HFF-Myc (cell line): ENCODE measurements at places on chromosomes 11 and 22.

DNA sequence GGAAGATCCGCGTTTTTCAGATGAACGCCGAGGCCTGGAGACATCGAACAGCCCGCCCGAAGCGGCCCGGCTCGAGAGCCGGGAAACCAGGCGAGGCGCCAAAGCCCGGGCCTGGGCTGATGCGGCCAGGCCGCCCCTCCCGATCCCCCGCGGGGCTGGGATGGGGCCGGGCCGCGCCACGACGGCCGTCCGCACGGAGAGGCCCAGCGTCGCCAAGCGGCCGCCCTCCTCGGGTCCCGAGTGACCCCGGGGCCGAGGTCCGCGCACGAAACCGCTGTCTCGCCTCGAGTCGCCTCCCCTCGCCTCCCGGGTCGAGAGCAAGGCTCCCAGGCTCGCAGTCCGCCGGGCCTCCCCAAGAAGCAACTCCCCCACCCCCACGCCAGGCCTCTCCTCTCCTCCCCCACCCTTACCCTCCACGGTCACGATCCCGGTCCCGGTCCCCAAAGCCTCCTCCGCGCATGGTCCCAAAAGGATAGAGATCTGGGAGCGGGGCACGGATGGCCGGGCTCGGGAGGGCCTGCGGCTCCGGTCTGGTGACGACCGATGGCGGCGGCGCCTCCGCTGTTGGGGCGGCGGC is 482 bp downstream of the DDX17 start:
- DNase-seq = no peak

GRCh38 chr11:66559142-66559865 is 9.1 kb downstream of the CTSF start:
- DNase-seq = no peak

DNA sequence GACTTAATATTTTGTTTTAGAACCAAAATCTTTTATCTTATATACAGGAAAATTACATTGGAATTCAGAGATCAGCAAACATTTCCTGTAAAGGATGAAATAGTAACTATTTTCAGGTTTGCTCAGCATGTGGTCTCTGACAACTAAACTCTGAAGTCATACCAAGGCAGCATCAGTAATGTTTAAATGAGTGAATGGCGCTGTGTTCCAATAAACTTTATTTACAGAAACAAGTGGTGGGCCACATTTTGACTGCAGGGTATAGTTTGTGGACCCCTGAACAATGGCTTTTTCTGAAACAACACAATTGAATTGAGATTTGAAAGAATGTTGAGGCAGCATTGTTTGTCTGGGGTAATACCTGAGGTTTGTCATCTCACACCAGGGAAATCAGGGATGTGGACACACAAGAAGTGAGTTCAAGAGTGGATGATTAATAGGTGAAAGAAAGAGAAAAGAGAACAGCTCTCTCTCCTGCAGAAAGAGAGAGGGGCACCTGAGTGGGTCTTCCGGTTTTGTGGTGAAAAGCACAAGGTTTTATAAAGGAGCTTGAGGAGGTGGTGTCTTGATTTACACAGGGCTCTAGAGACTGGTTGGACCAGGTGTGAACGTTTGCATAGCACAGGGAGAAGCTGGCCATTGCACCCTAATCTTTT is 113.5 kb upstream of the VPREB1 start:
- DNase-seq = no peak

DNA sequence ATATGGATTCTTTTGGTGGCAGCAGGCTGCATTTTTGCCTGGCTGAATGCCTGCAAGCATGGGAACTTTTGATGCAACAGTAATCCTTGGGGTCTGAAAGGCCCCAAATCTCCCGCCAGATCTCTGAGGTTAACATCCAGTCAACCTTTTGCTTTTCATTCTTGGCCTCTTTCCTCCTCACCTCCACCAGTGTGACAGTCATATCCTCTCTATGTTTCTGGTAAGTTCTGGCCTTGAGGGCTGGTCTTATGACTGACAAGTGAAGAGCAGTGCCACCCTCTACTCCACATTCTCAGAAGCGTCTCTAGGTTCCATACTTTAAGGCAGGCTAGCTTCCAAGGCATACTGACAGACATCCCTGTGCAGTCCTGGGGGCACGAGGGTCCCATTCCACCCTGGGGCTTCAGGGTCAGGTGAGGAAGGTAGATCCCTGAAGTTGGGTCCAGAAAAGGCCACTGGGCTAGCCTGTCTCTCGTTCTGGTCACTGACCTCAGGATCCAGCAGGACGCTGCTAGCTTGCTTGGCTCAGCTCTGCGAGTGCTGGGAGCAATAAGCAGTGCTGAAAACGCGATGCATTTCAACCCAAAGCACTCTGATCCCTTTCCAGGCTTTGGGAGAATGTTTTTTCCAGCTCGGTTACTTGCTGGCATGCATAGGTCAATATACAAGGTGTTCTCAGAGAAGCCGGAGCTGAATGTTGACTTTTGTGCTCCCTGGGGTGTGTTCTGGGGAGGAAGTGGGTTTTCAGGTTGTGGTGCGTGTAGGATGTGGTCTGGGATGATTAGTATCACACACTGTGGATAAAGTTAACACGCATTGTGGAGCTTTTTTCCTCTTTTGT is 75.2 kb downstream of the PTPRJ start:
- no peak for DNase-seq

GRCh38 chr11:5983443-5983842 is 3.3 kb downstream of the OR52L1 start:
- no peak for DNase-seq

- no peak for DNase-seq
Measured at GRCh38 chr11:2293531-2293971, 8.2 kb downstream of the C11orf21 start.

- DNase-seq = no peak
Measured at GRCh38 chr11:16356761-16357393, 531 bp upstream of the SOX6 start.

DNA sequence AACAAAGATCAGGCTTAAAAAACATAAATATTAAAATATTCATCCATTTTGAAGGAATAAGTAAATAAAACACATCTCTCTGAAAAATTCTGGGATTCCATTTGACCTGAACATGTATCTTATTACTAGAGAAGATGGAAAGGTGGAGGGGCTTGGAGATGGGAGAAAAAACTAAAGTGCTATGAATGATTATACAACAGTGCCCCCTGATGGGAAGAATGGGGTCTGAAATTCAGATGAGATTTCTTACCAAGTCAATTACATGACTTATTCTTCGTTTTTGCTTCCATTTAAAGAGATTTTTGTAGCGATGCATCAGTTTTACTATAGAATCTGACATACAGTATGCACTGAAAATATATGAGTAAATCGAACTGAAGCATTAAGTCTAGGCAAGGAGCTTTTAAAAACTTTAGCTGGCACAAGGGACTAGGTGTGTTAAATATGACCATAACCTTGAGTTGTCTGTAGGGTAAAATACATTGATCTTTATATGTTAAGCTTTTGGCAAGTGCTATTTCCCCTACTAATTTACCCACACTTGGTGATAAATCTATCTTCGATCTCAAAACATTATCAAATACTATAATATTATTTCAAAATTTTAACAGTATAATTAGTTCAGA is 718.8 kb downstream of the CNTN5 start:
- no peak for DNase-seq

DNA sequence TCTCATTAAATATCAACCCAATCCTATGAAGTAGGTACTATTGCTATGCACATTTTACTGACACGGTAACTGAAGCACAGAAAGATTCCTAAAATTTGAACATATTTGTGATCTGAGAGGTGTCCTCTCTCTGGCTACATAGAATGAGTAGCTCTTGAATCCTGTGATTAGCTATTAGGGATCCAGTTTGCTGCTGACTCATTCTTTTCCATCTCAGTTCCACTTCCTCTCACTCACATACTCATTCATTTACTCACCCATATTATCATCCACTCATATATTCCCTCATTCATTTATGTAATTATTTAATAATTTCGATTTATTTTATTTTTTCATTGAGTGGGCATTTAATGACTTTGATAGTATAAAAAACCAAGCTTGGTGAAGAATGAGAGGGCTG is 42.7 kb downstream of the OR5B17 start:
- DNase-seq = no peak

DNA sequence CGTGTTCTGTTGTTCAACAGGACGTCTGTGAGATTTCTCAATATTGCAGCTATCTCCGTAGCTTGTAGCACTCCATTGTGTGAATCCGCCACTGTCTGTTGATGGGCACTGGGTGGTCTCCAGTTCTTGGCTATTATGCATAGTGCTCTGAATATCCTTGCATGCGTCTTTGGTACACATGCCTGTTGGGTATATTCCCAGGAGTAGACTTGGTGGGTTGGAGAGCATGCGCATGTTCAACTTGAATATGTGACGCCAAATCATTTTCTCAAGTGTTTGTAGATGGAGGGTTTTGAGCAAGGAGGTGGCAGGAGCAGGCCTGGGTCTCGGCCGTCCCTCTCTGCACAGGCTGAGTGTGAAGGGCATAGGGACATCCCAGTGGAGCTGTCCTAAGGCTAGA is 24.8 kb upstream of the TSKU start:
- DNase-seq = no peak

GRCh38 chr11:65132238-65132987 is 1.9 kb downstream of the SYVN1 start:
- DNase-seq = no peak

DNA sequence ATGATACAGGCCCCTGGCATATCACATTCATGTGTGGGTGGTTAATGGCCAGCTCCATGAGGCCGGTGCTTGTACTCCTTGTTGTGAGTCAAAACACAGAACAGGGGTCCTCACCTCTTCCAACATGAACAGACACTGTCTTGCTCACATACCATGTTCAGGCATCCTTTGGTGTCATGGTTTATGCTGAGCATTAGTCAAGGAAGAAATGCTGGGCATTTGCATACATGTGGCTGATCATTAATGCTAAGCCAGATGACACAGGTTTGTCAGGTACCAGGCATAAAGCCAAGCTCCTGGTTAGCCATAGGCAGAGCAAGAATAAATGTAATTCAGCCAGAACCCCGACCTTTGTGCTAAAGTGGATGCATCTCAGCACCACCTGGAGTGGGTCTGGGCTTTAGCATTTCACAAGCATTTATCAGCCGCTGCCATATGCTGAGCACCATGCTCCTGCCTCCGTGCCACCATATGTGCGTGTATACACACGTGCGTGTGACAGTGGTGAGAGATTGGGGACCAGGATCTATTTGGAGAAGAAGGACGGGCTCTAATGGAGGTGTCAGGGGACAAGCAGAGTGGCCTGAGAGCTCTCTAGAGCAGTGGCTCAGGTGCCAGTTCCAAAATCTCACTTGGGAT is 55.0 kb downstream of the MICAL2 start:
- no peak for DNase-seq

GRCh38 chr11:45454917-45455401 is 168.8 kb upstream of the SYT13 start:
- no peak for DNase-seq

- no peak for DNase-seq
Measured at GRCh38 chr11:304061-304506, 3.5 kb upstream of the IFITM2 start.

GRCh38 chr11:22405377-22405776 is 67.2 kb downstream of the SLC17A6 start:
- no peak for DNase-seq

DNA sequence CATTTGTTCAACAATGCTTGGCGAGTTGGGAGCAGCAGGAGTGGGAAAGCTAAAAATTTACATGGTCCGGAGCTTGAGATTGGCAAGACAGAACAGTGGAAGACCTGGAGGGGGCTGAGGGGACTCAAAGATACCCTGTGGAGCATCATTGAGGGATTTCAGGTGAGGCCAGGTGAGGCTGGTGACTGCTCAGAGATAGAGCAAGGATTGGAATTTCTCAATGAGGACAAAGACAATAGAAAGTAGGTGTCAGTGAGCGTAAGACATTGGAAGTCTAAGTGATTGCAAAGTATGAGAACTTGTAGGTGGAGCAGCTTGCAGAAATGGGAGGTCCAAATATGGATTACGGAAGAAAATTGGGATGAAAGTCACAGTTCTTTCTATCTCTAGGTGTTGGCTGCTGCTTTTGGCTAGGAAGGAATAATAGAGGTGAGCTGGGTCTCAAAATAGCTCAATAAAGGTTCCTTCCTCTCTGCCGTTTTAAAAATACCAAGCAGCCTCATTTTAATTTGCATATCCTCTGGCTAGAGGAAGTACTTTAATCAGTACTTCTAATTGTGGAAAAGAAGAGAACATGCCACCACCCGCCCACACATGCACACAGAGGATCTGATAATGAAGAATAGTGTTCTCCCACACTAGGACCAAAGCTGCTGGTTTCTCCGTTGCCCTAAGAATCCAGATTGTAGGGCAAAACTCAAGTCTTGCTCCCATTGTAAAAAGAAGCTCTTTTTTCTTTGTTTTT is 41.8 kb upstream of the SORL1-AS1 start:
- no peak for DNase-seq

GRCh38 chr22:24146194-24146616 is 35.1 kb upstream of the SUSD2 start:
- no peak for DNase-seq

DNA sequence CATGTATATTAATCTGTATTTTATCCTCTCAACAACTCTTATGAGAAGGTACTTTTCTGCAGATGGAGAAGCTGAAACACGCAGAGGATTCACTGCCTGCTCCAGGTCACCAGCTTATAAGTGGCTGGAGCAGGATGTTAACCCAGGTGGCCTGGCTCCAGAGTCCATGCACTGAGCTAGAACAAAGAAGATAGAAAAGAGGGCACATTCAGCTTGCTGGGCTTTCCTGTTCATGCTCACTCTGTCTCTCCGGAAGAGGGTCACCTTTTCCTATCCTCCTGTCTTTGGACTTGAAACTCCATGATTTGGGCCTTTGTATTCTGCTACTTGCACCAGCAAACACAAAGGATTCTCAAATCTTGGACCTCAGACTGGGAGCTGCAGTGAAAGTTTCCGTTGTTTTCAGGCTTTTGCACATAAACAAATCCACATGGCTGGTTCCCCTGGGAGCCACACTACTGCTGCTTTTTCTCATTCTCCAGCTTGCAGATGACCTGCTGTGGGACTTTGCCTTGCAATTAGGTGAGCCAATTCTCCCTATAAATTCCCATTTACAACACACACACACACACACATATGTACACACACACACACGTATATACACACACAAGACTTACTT is 117.3 kb upstream of the GRK3 start:
- DNase-seq = no peak

GRCh38 chr11:32213223-32213622 is 122.3 kb downstream of the RCN1 start:
- peak; percentile 10 for DNase-seq

- DNase-seq = no peak
Measured at GRCh38 chr11:107591378-107592230, 657 bp downstream of the ELMOD1 start.

- no peak for DNase-seq
Measured at GRCh38 chr11:128551611-128552335, 35.6 kb downstream of the ETS1 start.

GRCh38 chr11:95307286-95307685 is 76.3 kb upstream of the SESN3 start:
- DNase-seq = no peak

- DNase-seq = no peak
Measured at GRCh38 chr11:100515087-100515486, 172.0 kb upstream of the ARHGAP42 start.

DNA sequence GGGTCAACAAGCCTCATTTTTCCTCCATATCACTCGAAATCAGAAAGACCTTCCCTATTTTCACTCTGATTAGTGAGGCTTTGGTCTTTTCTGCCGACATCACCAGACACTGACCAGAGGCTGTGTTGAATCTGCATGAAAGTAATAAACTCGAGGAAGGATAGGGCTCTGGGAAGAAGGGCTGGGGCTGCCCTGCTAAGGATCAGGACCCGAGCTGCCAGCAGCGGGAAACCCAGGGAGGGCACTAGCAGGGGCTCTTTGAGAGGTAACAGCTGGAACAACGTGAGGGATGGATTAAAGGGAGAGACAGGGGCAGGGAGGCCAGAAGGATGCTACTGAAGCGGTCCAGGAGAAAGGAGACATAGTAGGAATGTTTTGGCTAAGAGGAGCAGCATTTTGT is 377.5 kb upstream of the NARS2 start:
- no peak for DNase-seq

- DNase-seq = no peak
Measured at GRCh38 chr11:42465623-42466022, 846.2 kb upstream of the API5 start.
